NCI-H82 (cell line): ENCODE measurements at places on chromosomes 4 and X.

DNA sequence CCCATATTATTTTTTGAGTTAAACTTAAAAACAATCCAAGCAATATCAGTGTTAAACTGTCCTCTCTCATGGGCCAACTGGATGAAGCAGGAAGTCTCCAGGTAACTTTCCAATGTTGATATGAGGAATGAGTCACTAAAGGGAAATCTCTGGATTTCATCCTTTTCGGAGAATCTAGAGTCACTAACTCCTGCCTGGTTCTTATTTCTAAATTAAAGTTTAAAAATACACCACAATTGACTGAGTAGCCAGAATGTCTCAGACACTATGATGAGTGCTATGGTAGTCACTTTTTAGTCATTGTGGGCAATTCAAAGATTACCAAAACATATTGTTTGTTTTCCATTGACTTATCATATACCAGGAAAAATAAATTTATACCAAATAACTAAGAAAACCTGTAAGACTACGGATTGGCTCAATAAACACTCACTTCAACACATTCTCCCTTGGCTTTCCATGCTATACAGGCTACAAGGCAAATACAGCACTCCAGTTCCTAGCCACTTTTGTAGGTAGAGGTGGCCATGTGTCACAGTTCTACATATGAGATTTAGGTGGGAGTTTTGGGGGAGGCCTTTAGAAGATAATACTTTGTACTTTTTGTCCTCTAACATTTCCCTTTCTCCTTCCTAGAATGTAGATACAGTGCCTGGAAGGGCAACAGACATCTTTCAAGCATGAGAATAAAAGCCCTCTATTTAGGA, 8.6 kb downstream of the SLC9B2 start:
- DNase-seq, result no peak

GRCh38 chr4:166527500-166527899, 654.5 kb downstream of the TLL1 start:
- no peak for DNase-seq

GRCh38 chr4:164441109-164441508, 312.8 kb upstream of the SMIM31 start:
- no peak for DNase-seq

GRCh38 chrX:70132877-70133302, 357 bp upstream of the IGBP1 start:
- no peak for DNase-seq

DNA sequence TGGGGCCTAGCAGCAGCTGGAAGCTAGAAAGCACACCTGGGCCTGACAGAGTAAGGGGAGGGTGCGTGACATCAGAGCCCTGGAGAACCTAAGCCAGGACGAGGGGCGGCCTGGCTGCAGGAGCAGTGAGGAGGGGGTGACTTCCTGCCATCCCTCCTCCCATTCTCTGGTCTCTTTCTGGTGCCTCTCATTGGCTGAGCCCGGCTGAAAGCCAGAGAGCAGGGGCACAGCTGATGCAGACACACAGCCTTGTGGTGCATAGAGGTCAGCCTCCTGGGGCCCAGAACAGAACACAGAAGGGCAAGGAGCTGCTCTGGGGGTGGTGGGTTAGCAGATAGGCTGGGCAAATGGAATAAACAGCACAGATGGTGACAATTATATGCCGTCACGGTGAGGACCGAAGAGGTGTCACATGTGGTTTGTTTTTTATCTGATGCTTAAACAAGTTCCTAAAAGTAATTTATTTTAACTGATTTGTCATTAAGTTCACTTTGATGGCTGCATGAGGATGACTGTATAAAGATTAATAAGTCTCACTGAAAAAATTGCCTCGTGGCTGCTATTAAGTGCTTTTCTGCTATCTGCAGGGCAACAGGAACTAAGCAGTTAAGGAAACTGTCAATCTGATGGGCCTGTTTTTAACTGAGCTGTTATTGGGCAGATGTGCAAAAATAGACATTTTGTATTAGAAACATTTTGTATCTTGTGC, 102.0 kb downstream of the FNIP2 start:
- DNase-seq, result peak; percentile 42

- no peak for DNase-seq
Observed at GRCh38 chr4:81912376-81913030, 440.8 kb upstream of the RASGEF1B start.

GRCh38 chr4:84708406-84709135, 125.6 kb downstream of the CDS1 start:
- no peak for DNase-seq

DNA sequence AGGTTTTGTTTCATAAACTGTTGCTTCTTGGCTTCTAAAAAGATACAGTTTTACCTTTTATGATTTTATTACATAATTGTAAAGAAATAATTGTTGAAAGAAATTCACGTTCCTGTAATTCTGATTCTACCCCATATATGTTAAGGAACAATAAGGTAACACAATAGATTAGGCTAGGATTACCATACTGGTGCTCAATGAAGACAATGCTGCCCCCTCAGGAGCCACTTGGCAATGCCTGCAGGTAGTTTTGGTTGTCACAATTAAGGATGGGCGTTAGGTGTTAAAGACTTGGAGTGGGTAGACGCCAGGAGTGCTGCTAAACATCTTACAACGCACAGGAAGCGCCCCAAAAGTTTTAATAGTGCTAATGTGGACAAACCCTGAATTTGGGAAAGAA, 133.2 kb downstream of the NLGN4X start:
- DNase-seq, result peak; percentile 49

DNA sequence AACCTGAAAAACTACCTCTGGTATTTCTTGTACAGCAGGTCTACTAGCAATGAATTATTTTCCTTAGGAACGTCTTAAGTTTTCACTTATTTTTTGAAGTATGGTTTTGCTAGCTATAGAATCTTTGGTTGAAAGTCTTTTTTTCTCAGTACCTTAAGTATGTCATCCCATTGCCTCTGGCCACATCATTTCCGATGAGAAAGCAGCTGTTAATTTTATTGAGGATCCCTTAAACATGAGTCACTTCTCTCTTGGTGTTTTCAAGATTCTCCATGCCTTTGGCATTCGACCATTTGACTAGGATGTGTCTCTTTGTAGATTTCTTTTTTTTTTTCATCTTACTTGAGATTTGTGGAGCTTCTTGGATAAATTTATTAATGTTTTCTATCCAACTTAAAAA, 803.8 kb upstream of the AMOT start:
- no peak for DNase-seq

GRCh38 chr4:59729321-59729720, 1470.8 kb upstream of the ADGRL3 start:
- DNase-seq, result no peak

GRCh38 chr4:56466910-56467283, 520 bp upstream of the SRP72 start:
- peak; percentile 36 for DNase-seq
